ENCODE measurements at places on chromosomes 5 and 9. TPM values are rescaled to one million over a fixed set of nuclear protein-coding genes. Genes with fewer than 3 reads are reported as not detected.
A peak's percentile ranks its signal among the peaks of the same experiment; 100 is the strongest.

The IL17B gene
- not detected for total RNA-seq

The MELK gene
- total RNA-seq = 0.64 TPM

The ANAPC2 gene
- total RNA-seq = 38.2 TPM

The TAF7 gene
- total RNA-seq = 106 TPM

The NR5A1 gene
- total RNA-seq = not detected

The SIT1 gene
- 0.32 TPM for total RNA-seq

The DOCK8 gene
- 5.7 TPM for total RNA-seq

The SH2D3C gene
- total RNA-seq = 18.3 TPM

The NEURL1B gene
- 32.0 TPM for total RNA-seq

The CRB2 gene
- 0.79 TPM for total RNA-seq

DNA sequence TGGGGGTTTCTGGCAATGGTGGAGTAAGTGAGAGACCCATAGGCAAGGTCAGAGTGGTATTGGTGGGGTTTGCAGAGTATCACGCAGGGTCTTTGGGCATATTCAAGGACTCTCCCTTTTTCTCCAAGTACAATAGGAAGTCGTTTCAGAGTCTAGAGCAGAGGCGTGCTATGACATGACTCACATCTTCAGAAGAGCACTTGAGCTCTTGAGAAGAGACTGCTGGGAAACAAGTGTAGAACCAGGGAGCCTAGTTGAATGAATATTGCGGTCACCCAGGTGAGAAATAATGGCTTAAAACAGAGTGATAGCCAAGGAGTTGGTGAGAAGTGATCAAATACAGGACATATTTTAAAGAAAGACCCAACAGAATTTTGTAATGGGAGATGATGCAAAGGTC is 813.4 kb downstream of the TLE1 start:
- no peak for DNase-seq

GRCh38 chr5:173454361-173454735 is 126.1 kb upstream of the STC2 start:
- no peak for DNase-seq

DNA sequence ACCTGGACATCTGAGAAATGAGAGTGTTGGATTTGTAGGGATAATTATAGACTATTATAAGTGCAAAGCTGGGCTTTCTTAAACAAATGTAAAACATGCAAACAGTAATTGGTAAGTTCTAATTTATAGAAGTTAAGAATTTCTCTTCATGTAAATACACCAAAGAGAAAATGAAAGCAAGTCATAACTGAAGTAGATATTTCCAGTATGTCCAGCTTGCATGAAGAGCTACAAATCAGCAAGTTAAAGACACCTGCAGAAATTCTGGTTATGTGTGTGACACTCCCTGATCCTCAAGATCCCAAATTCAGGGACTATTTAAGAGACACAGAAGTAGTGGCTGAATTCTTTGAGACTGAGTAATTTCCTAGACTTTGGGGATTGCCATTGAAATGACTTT is 308.9 kb downstream of the TLE4 start:
- DNase-seq = no peak

DNA sequence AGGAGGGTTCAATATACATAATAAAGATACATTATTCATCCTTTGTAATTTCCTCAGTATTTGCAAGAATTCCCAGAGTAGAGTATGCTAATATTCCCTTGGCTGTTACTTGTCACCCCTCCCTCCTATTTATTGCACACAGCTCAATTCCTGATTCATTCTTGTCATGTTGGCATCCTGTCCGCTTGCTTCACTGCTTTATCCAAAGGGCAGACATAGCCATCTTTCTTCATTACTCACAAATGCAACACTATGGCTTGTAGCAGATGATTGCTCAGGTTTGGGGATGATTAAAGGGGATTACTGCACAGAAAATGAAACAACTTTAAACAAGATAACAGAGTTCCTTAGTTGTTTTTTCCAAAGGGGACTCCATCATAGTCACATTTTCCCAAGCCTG is 1.2 kb upstream of the IL33 start:
- DNase-seq = no peak

GRCh38 chr9:74133921-74134320 is 363.2 kb upstream of the RORB start:
- no peak for DNase-seq

- DNase-seq = no peak
These were observed 33.2 kb upstream of the SLC6A3 start for GRCh38 chr5:1478271-1479035.

GRCh38 chr5:125149527-125149926 is 403.1 kb upstream of the ZNF608 start:
- no peak for DNase-seq

GRCh38 chr9:101893661-101894646 is 155.5 kb upstream of the GRIN3A start:
- DNase-seq = no peak

GRCh38 chr9:2934241-2934650 is 90.4 kb upstream of the PUM3 start:
- no peak for DNase-seq

GRCh38 chr9:31445960-31446359 is 938.5 kb upstream of the ACO1 start:
- DNase-seq = no peak

DNA sequence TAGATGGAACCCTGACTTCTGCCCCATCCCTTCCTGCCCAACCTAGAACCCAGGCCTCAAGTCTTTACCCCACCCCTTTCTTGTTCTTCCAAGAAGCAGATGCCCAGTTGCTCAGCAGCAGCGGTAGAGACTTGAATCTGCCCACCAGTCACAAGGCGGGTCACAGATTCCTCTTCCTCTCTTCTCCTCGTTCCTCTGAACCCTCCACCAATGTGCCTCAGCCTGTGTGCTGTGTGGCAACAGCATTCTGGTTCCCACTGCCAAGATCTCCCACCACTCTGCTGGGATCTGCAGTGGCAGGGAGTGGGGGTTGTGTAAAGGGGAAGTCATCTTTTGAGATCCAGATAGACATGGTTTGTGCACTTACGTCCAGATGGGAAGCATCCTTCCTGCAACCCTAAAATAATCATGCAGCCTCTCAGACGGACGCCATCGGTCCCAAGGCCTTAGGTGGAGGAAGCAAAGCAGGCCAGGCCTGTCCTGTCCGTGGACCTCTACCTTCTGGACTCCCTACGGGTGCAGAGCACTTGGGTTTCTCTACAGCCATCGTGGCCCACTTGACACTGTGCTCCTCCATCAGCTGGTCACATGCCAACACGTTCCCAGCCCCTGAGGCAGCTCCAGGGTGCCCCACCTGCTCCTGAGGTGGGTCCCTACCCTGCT is 7.7 kb upstream of the RPL26L1 start:
- no peak for DNase-seq

DNA sequence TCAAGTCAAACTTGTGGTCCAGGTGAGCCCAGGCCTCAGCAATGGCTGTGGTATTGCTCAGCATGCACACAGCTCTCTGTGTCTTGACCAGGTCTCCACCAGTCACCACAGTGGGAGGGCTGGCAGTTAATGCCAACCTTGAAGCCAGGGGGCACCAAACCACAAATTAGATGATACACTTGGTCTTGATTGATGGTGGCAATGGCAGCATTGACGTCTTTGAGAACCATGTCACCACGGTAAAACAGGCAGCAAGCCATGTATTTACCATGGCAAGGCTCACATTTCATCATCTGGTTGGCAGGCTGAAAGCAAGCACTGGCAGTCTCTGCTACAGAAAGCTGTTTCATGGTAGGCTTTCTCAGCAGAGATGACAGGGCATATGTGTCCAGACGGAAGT is 40.0 kb downstream of the NIM1K start:
- DNase-seq = no peak

- no peak for DNase-seq
These were observed 439.3 kb upstream of the CTNND2 start for GRCh38 chr5:12343558-12343957.

DNA sequence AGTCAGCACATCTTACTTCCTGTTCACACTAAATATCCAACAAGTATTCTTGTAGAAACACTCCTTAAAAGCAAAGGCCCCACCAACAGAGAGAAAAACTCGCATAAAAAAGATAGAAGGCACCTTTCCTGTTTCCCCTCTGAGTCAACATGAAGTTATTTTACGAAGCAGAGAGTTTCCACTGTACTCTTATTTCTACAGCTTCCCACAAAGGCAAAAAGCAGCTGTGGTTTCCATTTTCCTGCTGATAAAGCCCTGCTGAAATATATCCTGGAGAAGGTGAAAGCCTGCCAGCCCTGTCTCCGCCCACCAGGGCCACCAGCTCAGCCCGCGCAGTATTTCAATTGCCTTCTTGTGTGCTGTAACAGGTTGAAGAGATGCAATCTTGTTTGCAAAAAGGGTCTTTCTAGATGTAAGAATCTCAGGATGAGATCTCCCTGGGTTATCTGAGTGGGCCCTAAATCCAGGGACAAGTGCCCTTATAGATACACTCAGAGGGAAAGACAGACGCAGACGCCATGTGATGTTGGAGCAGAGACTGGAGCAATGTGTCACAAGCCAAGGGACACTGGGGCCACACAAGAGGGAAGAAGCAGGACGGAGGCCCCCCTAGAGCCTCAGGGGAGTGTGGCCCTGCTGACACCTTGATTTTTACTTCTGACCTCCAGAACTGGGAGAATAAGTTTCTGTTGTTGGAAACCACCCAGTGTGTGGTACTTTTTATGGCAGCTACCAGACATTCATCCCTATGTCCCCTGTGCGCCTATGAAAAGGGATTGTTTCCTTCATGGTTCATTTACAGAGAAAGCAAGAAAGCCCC is 19.9 kb downstream of the SEMA4D start:
- peak; percentile 55 for DNase-seq

GRCh38 chr9:68418259-68418845 is 61.9 kb downstream of the PGM5 start:
- peak; percentile 52 for DNase-seq

GRCh38 chr9:137368431-137369035 is 54.4 kb downstream of the EXD3 start:
- peak; percentile 73 for DNase-seq

- DNase-seq = no peak
These were observed 69.3 kb downstream of the DENND1A start for GRCh38 chr9:123860603-123861002.

- DNase-seq = no peak
These were observed 25.1 kb downstream of the POLK start for GRCh38 chr5:75536694-75537360.

DNA sequence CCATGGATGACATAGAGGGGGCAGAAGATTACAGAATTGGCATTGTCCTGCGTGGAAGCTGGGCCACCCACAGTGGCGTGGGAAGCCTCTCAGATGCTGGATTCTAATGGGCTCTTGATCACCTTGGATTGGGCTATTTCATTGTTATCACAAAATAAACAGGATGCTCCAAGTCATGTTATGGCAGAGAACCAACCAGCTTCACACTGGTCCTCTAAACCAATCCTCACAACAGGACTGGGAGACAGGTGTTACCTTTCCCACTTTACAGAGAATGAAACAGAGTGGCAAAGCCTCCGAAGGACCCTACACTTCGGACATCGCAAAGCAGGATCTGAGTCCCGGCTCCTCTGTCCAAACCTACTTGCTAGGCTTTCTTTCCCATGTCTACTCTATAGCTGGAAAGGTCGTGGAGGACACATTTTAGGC is 455 bp upstream of the SMIM3 start:
- DNase-seq = no peak

Measured in left ventricle myocardium superior (tissue), 1 donor.